ENCODE measurements at places on chromosomes 3 and 15.

- no peak for ATAC-seq
These were observed 545.0 kb upstream of the TBL1XR1 start for GRCh38 chr3:177742273-177742672.

- no peak for ATAC-seq
These were observed 54.6 kb downstream of the PPM1L start for GRCh38 chr3:160810362-160811236.

- ATAC-seq, result no peak
These were observed 132.2 kb upstream of the TBC1D5 start for GRCh38 chr3:17874636-17875035.

- ATAC-seq, result peak; percentile 74
These were observed at the start of gene MYO5C for GRCh38 chr15:52295421-52296001. MYO5C (minus strand) TSS chr15:52295804; CDS start chr15:52295636, 168 bp downstream.

- no peak for ATAC-seq
These were observed 12.8 kb upstream of the MAGEF1 start for GRCh38 chr3:184724699-184725098.

DNA sequence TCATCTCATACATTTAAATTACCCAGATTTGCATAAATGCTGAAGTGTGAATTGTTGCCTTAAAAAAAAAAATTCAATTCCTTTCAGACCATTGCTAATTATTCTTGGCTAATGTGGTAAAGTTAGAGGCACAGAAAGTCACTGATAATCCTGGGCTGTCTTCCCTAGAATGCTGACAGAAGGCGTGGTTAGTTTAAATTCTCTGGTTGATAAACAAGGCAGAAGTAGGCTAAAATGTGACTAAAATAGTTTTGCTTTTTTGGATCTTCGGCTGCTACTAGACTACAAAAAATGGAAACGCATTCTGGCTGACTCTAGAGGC, 193.7 kb downstream of the OTOL1 start:
- no peak for ATAC-seq

DNA sequence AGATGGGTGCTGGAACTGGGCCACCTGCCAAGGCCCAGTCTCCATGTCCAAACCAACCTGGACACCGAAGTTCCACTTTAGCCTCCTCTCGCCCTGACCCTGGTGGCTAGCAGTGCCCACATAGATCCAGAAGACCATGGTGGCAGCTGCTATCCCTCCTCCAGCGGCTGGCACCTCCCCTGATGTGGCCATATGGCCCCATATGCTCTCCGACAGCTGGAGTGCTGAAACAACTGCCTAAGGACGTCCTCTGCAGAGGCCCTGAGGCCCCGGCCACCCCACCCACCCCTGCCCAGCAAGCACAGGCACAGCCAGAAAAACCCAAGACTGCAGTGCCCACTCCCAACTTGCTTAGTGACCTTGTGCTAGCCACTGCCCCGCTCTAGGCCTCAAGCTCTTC, 182.3 kb upstream of the LINGO1 start:
- ATAC-seq, result no peak

DNA sequence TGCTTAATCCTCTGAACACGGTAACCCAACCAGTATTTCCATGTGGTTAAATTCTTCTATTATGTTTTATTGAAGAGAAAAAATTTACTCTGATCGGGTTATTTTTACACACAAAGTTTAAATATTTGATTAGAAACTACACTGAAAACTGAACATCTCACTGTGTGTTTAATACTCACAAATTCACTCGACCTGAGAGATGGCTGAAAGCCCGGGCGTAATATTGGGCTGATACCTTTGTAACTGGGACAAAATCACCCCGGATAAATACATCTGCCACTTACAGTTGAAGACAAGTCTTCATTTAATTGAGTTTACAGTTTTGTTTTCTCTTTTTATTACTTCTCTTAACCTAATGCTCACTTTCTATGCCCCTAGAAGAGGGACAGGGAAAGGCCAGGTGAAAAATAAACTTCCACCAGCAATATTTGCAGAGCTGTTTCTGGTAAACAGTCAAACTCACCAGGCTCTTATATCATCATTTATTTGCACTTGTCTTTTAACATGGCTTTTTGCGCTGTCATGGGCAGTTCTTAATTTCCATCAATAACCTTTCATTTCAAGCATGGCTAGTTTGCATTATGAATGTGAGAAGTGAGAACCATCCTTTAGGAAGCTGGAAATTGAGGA, 145.6 kb upstream of the TMCO5A start:
- no peak for ATAC-seq

- ATAC-seq, result no peak
These were observed 141.6 kb upstream of the KBTBD8 start for GRCh38 chr3:66856533-66856932.

DNA sequence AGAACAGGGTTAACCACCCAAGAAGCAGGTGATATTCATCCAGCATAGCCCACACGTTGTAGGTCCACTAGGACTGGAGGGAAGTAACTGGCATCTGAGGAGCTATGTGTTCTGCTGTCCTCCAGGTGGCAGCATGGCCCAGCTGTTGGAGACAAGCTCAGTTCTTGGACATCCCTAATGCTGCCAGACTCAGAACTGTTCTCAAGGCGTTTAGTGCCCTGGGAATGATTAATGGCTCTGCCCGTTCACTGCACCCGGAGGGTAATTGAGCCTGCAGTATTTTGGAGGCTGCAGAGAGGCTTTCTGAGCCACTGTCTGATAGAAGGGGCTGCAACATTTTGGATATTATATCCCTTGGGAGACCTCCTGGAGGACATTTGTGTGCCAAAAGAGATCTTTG, 521.3 kb upstream of the SEMA6D start:
- peak; percentile 98 for ATAC-seq

- ATAC-seq, result no peak
These were observed 138.9 kb downstream of the DUT start for GRCh38 chr15:48470096-48470495.

DNA sequence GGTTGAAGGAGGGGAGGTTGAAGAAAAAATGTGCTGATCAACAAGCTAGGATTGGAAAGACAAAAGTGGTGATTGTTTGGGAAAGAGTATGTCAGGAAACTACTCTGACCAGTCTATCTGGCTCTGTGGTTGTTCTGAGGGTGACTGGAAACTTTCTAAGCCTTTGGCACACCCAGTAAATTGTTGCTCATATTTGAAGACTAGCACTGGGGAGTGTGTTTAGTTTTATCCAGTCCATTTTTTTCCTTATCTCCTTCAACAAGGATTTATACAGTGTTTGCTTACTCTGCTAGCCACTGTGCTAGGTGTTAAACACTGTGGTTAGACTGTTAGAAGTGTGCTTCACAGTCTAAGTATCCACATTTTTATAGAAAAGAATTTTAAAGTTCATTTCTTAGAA, 28.8 kb downstream of the PPM1L start:
- ATAC-seq, result peak; percentile 23

- no peak for ATAC-seq
These were observed 20.2 kb upstream of the CPOX start for GRCh38 chr3:98613616-98614015.

DNA sequence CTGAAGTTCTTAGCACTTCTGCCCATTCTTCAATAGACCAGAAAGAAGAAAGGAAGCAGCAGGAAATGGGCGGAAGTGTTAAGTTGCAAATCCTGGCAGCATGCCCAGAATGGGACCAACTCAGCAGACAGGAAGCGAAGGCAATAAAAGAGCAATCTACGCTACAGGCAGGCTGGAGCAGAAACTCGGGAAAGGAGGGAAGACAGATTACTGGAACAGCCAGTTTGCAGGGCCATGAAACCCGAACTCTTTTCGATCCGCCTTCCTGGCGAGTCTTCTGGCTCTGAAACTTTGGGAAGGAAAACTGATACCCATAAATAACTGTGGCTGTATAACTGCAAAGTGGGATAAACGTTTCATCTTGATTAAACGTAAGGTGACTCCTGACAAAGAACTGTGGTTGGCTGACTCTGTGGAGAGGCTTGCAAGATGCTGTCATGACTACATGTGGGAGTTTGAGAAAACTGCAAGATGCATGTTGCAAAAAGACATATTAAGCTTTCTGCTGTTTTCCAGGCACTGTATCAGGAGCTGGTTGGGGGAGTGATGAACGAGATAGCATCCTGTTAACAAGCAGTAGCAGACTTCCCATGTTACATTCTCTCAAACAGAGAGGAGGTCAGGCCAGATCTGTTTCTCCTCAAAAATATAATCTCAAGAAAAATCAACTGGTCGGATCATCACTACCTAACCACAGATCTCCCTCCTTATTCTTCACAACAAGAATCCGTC, 67.8 kb downstream of the FMN1 start:
- peak; percentile 31 for ATAC-seq

DNA sequence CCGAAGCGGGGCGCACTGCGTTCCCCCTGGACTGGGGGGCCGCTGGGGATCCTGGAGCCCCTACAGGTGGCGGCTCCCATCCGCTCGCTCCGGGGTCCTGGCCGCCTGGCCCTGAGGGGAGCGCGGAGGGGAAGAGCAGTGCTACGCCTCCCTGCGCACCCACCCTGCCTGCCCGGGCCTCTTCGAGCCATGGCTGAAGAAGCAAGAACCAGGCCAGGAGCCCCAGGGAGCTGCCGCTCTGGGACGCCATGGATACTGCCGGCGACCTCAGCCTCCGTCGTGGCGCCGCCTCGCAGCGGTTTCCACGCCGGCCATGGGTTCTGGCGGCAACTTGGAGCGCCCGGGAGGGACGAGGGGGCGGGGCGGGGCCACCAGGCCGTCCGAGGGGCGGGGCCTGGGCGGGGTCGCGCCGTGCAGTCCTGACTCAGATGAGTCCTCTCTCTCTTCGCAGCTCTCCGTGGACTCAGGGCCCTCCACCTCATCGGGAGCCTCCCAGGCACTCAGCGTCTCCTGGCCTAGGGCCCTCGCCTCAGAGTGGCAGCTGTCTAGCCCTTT, 50.9 kb downstream of the MYL3 start:
- peak; percentile 94 for ATAC-seq
